ENCODE measurements at places on chromosomes 5 and 9. TPM values are rescaled to one million over a fixed set of nuclear protein-coding genes. Genes with fewer than 3 reads are reported as not detected.

The SPINK6 gene
- total RNA-seq = not detected

- no peak for DNase-seq
Measured at GRCh38 chr5:4053136-4053535, 457.5 kb downstream of the IRX1 start.

DNA sequence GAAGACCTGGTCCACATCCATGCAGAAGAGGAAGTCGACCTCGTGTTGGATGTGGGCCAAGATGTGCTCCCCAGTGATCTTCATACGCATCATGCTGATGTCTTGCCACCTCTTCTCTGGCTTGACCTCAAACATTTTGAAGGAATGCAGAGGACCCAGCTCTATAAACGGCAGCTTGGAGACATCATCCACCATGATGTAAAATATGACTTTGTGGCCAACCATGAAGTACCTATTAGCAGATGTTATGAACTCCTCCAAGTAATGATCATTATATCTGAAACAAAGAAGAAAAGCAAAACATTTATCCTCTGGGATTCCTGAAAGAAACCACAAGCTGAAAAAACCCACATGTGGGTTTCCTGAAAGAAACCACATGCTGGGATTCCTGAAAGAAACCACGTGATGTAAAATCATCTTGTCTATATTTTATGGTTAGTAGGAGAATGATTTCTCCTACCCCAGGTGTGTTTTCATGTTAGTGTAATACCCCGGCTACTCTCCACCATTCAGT, 52.3 kb downstream of the GGTA1 start:
- no peak for DNase-seq

The ANKDD1B gene
- 0.27 TPM for total RNA-seq

DNA sequence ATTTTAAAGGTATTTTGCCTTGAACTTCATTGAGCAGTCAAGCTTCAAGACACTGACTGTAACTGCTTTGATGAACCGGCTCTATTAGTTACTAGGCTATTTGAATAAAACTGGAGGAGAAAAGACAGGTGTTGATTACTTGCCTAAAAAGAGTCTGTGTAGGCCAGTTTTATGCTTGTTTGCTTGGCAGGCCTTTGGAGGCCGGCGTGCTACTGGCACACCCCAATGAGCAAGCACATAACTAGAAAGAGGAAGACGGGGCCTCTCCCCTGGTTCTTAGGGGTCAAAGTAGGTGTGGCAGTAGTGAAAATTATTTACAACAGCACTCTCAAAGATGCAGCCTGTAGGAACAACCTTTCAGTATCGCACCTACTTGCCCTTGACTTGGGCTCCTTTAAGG, 2.1 kb upstream of the ZFR start:
- DNase-seq = no peak

GRCh38 chr5:1045960-1046560, 37.5 kb downstream of the NKD2 start:
- no peak for DNase-seq

DNA sequence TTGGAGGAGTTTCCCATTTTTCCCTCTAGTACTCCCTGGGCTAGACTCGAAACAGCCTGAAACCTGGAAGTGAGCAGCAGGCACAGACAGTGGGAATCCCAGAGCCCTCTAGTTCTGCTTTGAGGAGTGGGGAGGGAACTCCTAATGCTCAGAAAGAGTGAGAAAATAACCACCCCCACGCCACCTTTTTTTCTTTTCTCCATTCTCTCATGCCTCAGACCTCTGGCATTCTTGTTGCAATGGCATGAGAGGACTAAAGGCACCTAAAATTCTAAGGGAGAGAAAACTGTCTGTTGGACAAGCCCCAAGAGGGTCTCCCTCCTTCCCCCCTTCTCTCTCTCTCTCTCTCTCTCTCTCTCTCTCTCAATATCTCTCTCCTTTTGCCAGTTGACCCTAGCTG, 15.1 kb upstream of the IRF1 start:
- no peak for DNase-seq

The BHMT gene
- total RNA-seq = not detected

The MYMK gene
- not detected for total RNA-seq

GRCh38 chr5:149345892-149346222, 558 bp downstream of the GRPEL2 start:
- no peak for DNase-seq

DNA sequence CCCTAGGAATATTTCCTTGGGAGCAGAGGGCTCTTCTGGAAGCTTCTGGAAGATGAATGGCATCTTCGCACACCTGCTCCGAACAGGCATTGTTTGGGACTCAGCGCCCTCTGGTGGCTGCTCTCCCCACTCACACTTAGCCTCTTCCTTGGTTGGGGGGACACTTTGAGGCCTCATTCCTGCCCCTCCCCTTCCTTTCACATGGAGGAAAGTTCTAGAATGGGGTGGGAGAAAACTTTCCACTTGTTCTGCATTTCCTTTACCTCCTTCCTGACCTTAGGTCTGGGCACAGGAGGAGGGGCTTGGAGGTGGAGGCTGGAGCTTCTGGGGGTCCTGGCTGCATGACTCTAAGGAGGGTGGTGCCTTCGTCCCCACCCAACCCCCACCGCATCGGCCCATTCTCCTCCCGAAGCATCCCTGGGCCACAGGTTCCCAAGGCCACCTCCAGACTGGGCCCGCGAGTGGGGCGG, 19.3 kb upstream of the SMIM32 start:
- DNase-seq = peak; percentile 49

The CARD6 gene
- total RNA-seq = 6.1 TPM

DNA sequence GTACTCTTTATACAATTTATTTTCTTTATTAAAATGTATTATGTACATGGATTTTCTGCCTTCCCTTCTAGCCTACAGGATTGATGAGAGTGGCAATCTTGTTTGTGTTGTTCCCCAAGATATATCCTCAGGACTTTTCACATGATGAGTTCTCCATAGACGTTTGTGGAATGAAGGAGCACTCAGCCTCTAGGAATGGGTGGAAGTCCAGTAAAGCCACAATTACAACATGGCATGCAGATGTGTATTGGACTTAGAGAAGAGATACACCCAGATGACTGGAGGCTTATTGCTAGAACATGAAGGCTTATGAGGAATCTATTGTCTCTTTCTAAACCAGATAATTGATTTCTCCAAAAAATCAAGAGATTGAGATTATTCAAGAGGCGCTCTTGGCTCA, 8.2 kb upstream of the DOCK2 start:
- no peak for DNase-seq

DNA sequence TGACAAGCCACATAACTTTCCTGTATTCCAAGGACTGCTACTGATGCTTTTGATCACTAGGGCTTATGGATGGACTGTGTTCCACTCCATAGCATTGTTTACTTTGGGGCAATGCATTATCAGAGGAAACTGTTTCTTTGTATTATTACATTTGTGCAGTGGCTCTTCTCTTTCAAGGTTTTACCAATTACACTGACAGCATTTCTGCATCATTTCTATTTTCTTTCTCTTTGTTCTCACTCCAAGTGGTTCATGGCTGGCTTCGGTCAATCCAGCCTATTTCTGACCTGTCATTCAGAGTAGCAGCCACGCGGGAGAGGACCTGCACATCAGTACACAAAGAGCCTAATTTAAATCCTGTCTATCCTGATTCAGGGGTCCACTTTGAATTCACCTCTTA, 711.0 kb downstream of the TLE4 start:
- DNase-seq = no peak

DNA sequence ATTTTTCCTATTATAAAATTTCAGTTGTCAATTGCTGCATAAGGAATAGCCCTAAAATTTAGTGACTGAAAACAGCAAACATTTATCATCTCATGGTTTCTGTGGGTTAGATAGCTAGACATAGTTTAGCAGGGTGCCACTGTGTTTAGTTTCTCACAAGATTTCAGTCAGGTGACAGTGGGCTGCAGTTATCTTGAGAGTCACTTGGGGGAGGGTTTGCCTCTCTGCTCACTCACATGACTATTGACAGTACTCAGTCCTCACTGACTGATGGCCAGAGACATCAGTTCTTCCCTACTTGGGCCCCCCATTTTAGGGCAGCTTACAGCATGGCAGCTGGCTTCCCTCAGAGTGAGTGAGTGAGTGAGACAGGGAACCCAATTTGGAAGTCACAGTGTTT, 42.0 kb downstream of the PBX3 start:
- DNase-seq = no peak

DNA sequence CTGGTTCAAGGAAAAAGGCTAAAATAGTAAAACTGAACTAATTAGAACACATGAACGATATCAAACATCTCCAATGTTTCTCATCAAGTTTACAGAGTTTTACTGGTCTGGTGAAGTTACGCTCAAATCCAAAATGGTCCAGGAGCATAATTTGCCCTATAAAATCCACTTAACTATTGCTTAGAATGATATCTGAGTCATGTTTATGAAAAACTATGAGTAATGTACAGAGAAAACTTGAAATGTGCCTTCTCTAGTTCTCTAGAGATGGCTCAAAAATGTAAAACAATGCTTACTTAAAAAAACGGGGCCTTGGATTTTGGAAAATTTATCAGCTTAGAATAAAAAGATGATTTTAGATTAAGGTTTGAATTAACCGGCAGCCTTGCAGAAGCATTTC, 108.1 kb downstream of the FBXW11 start:
- no peak for DNase-seq

DNA sequence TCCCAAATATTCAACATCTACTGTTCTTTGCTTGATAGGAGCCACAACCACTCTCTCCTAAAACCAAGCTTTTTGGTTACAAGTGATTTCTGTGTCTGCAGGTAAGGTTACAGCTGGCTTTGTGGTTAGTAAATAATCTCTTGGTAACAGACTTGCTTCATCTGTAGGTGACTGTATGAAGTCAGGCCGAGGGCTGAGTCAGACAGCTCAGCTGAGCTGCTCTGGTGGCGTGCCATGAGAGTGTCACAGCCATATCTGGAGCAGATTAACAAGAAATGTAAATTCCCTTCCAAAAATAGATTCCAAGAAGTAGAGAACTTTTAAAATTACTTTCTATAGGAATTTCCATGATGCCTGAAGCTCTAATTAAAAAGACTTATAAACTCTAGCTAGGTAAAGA, 23.7 kb upstream of the TAS2R1 start:
- DNase-seq = peak; percentile 70

GRCh38 chr5:145243016-145243415, 592.1 kb downstream of the PRELID2 start:
- DNase-seq = no peak

- no peak for DNase-seq
Measured at GRCh38 chr9:104854613-104855012, 73.3 kb downstream of the ABCA1 start.

DNA sequence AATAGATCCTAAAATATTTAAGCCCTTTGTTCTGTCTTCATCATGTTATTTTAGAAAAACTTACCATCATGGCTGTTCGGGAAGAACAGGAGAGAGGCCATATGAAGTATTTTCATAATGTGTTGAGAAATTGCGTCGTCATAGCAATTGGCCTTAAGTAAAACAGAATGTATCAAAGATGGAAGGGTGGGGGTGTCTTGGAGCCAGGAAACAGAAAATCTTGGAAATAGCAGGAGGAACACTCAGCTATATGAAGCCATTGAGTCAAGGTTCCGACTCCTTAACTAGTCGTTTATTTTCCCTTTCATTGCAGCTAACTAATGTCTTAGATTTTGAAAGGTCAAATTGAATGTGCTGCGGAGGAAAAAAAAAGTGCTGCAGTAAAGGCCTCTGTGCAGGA, 1.3 kb downstream of the SPTAN1 start:
- DNase-seq = no peak

The IL9 gene
- total RNA-seq = not detected

DNA sequence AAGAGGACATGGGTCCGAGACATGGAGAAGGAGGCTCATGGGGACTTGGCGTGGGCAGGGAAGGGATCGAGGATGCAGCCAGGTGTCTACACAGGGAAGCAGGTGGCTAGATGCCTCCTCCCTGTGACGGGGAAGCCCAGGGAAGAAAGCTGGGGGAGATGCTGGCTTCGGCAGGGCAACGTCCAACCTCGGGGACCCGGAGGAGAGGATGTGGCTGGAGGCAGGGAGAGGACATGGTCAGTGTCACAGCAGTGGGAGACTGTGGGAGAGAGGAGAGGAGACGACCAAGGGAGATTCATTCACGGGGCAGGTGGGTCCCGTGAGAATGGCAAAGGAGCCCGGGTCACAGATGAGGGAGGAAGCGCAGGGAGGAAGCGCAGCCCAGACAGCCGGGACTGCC, 73.2 kb upstream of the PHYKPL start:
- no peak for DNase-seq

The DYNC2I2 gene
- total RNA-seq = 32.7 TPM

- DNase-seq = no peak
Measured at GRCh38 chr9:20043035-20043434, 254.2 kb upstream of the SLC24A2 start.

The KCNN2 gene
- total RNA-seq = 7.2 TPM

DNA sequence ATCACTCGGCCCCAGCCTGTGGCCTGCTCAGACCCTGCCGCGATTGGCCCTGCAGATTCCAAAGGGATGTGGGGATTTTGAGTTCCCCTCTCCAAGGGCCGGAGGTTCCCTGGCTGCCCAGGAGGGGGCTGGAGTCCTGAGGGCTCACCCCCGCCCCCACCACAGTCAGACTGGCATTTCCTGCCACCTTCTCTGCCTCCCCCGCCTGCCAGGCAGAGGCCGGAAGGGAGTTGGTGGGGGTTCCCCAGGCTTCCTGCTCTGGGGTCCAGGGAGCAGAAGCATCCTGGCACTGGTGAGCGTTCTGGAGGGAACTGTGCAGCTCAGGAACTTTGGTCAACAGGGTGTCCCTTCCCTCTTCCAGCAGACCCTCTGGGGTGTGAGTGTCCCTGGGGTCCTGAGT, 70.6 kb downstream of the RXRA start:
- no peak for DNase-seq

- DNase-seq = no peak
Measured at GRCh38 chr9:77744841-77745430, 96.8 kb upstream of the GNA14 start.

The SLC36A3 gene
- total RNA-seq = not detected

DNA sequence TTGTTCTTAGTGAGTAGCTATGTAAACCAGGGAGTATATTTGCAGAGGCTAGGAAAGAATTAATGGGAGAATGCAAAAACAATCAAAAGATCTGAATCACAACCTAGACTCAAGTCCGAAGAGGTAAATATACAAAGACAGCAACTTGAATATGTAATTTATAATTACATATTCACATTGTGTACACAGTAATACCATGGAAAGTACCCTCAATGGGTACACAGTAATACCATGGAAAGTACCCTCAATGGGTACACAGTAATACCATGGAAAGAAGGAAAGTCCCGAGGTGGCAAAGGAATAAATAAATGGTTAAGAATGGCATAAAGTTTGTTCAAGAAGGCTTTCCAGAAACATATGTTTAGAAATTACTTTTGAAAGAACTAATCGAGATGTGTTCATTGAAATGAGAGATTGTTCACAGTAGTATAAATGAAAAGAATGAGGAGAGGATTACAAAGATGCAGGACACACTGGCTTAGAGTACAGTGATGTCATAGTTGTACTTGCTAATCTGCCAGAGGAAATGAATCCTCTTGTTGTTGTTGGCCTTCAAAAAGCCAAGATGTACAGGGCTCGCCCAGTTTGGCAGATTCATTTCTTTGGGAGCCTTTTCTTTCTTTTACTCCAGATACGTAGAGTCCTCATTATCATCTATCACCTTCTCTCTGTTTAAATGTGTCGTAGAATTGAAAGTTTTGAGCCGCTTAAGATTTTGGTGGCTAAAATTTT, 116.0 kb downstream of the UNC13B start:
- DNase-seq = no peak

Measured in left ventricle myocardium inferior (tissue), 1 donor.